ENCODE measurements at places on chromosomes 1 and 21. TPM values are rescaled to one million over a fixed set of nuclear protein-coding genes. Genes with fewer than 3 reads are reported as not detected.

Gene CCDC27
- not detected for total RNA-seq

Gene FCRL1
- not detected for total RNA-seq

Gene CCDC181
- total RNA-seq = 0.26 TPM

Gene KRTAP21-3
- total RNA-seq = not detected

Gene OR6N1
- not detected for total RNA-seq

Gene CSMD2
- not detected for total RNA-seq

Gene TNFRSF9
- total RNA-seq = 279 TPM

Gene AMIGO1
- 4.0 TPM for total RNA-seq

Gene INAVA
- 0.24 TPM for total RNA-seq

Gene AMY1C
- not detected for total RNA-seq

Gene IFNLR1
- 6.1 TPM for total RNA-seq

Gene HPCAL4
- total RNA-seq = 2.0 TPM

Gene NCF2
- 3.6 TPM for total RNA-seq

Gene PM20D1
- 0.31 TPM for total RNA-seq

Gene PTAFR
- total RNA-seq = 0.59 TPM

Gene BTG2
- total RNA-seq = 97.8 TPM

Gene IGSF5
- total RNA-seq = not detected

Gene ZNF683
- 2.4 TPM for total RNA-seq

Gene COX20
- total RNA-seq = 35.7 TPM

Gene LIN28A
- total RNA-seq = not detected

Gene GPR37L1
- not detected for total RNA-seq

Gene NFASC
- 0.11 TPM for total RNA-seq

Gene OR10R2
- not detected for total RNA-seq

Gene RASAL2
- 0.07 TPM for total RNA-seq

Gene FCRL2
- not detected for total RNA-seq

Gene XCL2
- total RNA-seq = 316 TPM

Gene OR10Z1
- total RNA-seq = not detected

Gene TRABD2B
- not detected for total RNA-seq

Gene NBPF3
- 3.9 TPM for total RNA-seq

Gene APCS
- total RNA-seq = not detected

Gene PTPN22
- total RNA-seq = 57.7 TPM

Gene FCRL6
- 1.8 TPM for total RNA-seq

Gene AGRN
- 8.0 TPM for total RNA-seq

Data from CD8-positive, alpha-beta memory T cell (primary cell).